Psoas muscle (tissue), 8 donors: ENCODE measurements at places on chromosomes 11 and 22. TPM values are rescaled to one million over a fixed set of nuclear protein-coding genes. Genes with fewer than 3 reads are reported as not detected.
A peak's percentile ranks its signal among the peaks of the same experiment; 100 is the strongest.

Gene LTBP3
- 27.9 TPM for total RNA-seq

Gene CHRM1
- not detected for total RNA-seq

GRCh38 chr22:44166498-44167276 is 14.0 kb upstream of the PARVG start:
- no peak overlapping the region for H3K27ac ChIP-seq
- no peaks in the 10 kb centered on the region for H3K27me3 ChIP-seq
- H3K36me3 ChIP-seq: peaks cover 71% of the 10 kb centered on the region
- no peaks in the 10 kb centered on the region for H3K4me1 ChIP-seq
- H3K4me3 ChIP-seq: no peak overlapping the region

- DNase-seq: no peak
- H3K27me3 ChIP-seq: no peaks in the 10 kb centered on the region
- H3K4me1 ChIP-seq: peaks cover 4% of the 10 kb centered on the region
- H3K4me3 ChIP-seq: no peak overlapping the region
Observed at GRCh38 chr22:29469755-29470154, 10.3 kb upstream of the NEFH start.

GRCh38 chr11:94806419-94806818 is 38.3 kb downstream of the AMOTL1 start:
- H3K4me3 ChIP-seq: no peak overlapping the region
- peak overlapping the region; percentile 64 for H3K27ac ChIP-seq
- H3K4me1 ChIP-seq: peaks cover 58% of the 10 kb centered on the region
- H3K27me3 ChIP-seq: no peaks in the 10 kb centered on the region
- H3K36me3 ChIP-seq: no peaks in the 10 kb centered on the region

DNA sequence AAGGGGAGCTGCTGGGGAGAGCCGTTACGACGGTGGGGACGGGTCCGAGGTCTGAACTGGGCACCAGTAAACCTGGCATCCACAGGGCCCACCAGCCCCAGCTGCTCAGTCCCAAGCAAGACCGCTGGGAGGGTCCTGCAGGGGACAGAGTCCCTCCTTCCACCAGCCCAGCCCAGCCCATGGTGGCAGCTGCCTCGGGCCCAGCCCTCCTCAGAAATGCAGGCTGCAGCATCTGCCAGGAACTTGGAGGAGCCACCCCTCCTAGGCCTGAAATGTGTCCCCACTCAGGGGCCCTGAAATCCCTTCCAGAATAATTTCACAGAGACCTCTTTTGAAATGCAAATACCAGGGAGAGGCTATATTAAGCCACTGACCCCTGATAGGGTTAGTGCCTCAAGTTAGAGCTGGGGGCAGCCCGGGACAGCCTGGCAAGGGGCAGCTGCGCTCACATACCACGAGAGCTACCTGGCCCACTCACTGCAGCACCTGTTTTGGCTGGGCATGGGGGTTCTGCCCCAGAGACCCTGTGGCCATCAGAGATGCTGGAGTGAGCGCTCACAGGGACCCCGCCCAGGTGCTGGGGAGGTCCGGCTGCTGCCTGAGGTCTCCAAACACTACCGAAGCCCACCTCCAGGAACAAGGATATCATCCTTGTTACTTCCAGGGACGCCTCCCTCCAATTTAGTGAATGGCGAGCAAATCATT is 53.1 kb downstream of the CELSR1 start:
- no peaks in the 10 kb centered on the region for H3K4me1 ChIP-seq
- H3K36me3 ChIP-seq: no peaks in the 10 kb centered on the region
- no peak for DNase-seq
- H3K27ac ChIP-seq: no peak overlapping the region
- no peak overlapping the region for H3K4me3 ChIP-seq
- no peaks in the 10 kb centered on the region for H3K27me3 ChIP-seq

DNA sequence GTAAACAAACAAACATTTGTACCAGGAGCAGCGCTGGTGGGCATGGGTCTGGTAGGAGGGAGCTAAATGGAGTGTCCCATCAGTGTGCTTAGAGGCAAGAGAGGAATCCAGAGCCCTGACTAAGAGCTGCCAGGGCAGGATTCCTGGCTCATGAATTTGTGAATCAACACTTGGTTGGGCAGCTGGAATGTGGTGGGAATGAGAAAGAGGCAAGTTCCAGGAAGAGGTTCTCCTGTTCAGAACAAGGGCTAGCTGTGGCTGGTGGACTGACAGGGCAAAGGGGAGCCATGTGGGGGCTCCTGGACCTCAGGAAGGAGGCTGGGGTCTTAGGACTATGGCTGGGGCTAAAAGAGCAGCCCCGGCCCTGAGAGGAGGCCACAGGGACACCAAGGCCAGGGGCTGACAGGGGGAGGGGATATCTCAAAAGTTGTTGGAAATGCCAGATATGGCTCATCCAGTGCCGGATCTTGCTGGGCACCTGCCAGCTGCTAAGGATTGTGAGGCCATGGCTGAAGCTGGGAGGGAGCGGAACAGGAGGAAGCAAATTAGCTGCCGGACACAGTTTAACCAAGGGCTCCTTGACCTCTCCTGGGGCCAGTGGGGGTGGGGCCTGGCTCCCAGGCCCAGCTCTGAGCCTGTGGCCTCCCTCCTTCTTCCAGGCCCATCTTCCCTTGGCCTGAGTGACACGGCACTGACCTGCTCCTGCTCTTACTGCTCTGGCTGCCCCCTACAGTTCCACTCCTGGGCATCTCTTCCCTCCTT is 14.6 kb upstream of the P2RY6 start:
- peak overlapping the region; percentile 77 for H3K27ac ChIP-seq
- DNase-seq: peak; percentile 60
- no peaks in the 10 kb centered on the region for H3K27me3 ChIP-seq
